ENCODE measurements at places on chromosomes 1 and 21. TPM values are rescaled to one million over a fixed set of nuclear protein-coding genes. Genes with fewer than 3 reads are reported as not detected.

AGL gene
- 12.4 TPM for total RNA-seq

BRDT gene
- total RNA-seq, result not detected

ITGB2 gene
- total RNA-seq, result 43.5 TPM

MACF1 gene
- 296 TPM for total RNA-seq

SPATA17 gene
- 0.84 TPM for total RNA-seq

ALG14 gene
- 1.1 TPM for total RNA-seq

PRR9 gene
- not detected for total RNA-seq

RIMKLA gene
- total RNA-seq, result 2.2 TPM

KCNQ4 gene
- 0.22 TPM for total RNA-seq

RNF186 gene
- total RNA-seq, result not detected

- no peaks in the 10 kb centered on the region for H3K4me1 ChIP-seq
- H3K4me3 ChIP-seq, result no peak overlapping the region
- no peaks in the 10 kb centered on the region for H3K36me3 ChIP-seq
- DNase-seq, result no peak
- no peak overlapping the region for H3K27ac ChIP-seq
Measured at GRCh38 chr1:22953740-22954141, 18.9 kb downstream of the LACTBL1 start.

GRCh38 chr1:199522338-199522737, 505.2 kb upstream of the NR5A2 start:
- DNase-seq, result no peak
- no peaks in the 10 kb centered on the region for H3K27me3 ChIP-seq
- H3K36me3 ChIP-seq, result no peaks in the 10 kb centered on the region
- no peaks in the 10 kb centered on the region for H3K4me1 ChIP-seq
- H3K27ac ChIP-seq, result no peak overlapping the region
- H3K4me3 ChIP-seq, result no peak overlapping the region

DNA sequence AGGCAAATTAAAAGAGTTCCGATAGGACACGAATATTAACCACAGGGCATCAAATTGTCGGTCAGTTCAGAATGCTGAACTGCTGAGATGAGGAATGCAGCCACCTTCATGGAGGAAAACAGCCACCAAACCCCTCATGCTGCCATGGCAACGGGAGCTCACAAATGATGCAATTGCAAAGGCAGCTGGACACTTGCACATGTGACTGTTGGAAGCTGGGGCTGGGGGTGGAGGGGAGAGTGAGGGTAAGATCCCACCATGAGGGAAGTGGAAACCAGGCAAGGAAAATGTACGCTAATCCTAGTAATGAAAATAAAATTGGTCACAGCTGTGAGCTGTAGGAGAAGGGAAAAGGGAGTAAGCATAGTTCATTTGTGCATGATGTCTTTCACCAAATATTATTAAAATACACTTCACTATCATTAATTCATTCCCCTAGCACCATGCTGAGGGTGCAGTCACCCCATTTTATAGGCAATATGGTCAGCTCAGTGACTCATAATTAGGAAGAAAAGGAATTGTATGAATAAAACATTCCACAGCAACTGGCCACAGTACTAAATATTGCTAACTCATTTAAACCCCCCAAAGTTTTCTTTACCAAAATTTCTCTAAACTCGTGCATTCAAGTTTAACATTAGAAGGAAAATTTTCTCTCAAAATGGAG, 15.3 kb downstream of the BECN2 start:
- no peak for DNase-seq
- H3K27me3 ChIP-seq, result no peaks in the 10 kb centered on the region
- H3K4me3 ChIP-seq, result no peak overlapping the region
- no peak overlapping the region for H3K27ac ChIP-seq

GRCh38 chr1:110161849-110162248, 11.6 kb downstream of the SLC6A17 start:
- no peak overlapping the region for H3K4me3 ChIP-seq
- no peak for DNase-seq
- H3K27ac ChIP-seq, result no peak overlapping the region
- H3K4me1 ChIP-seq, result no peaks in the 10 kb centered on the region
- H3K27me3 ChIP-seq, result no peaks in the 10 kb centered on the region
- no peaks in the 10 kb centered on the region for H3K36me3 ChIP-seq

DNA sequence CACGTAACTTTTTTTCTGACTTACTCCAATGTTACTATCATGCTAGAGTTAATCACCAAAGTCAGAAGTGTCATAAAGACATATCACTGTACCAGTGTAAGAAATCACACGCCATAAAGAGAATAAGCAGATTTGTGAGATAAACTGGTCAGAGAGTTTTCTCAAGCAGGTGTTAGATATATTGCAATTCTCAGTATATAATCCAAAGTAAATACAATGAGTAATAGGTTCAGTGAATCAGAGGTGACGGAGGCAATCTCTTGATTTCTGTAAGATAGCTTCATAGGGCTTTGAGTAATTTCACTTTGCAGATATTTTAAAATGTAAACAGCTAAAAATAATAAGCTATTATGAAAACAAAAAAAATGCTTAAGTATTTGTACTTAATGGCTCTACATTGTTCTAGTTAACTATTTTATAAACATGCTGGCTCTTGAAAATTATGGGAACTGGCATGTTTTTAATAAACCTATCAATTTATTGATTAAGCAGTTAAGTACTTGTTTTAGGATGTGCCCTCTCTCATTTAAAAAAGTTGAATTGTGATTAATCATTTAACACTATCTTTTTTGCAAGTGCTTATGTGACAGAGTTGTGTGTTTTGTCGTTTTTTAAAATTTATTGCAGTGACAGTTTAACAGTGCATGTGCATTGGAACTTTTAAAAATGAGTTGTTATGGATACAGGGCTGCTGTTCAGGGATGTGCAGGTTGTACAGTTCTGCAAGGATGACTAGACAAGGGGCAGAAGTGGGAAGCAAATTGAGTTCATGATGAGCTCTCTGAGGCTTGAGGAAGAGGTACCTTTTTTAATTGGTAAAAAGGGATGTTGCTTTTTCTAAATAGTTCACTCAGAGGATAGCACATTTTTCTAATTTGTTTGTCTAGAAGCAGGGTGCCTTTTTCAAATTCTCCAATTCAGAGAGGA, 119.1 kb downstream of the USP25 start:
- DNase-seq, result no peak
- no peaks in the 10 kb centered on the region for H3K27me3 ChIP-seq
- no peak overlapping the region for H3K4me3 ChIP-seq
- H3K27ac ChIP-seq, result no peak overlapping the region

DNA sequence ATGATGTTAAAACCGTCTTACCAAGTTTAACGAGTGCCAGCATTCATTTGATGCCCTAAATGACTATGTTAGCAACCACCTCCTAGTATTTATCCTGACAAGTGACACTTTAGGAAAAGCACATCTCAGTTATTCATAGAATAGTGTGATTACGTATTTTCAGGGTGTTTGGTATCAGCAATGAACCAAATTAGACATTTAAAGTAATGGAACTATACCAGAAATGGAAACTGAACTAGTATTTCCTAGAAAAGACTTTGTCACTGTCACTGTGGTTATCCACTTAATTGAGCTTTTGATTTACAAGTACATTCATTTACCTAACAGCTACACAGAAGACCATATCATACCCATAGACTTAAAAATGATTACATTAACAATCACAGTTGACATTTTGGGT, 3.6 kb upstream of the IL12RB2 start:
- H3K4me1 ChIP-seq, result no peaks in the 10 kb centered on the region
- H3K4me3 ChIP-seq, result no peak overlapping the region
- H3K27ac ChIP-seq, result no peak overlapping the region

GRCh38 chr1:191575746-191576145, 582.5 kb upstream of the RGS18 start:
- H3K4me3 ChIP-seq, result no peak overlapping the region
- H3K4me1 ChIP-seq, result no peaks in the 10 kb centered on the region
- H3K27me3 ChIP-seq, result no peaks in the 10 kb centered on the region

- peaks cover 6% of the 10 kb centered on the region for H3K36me3 ChIP-seq
- no peak for DNase-seq
Measured at GRCh38 chr1:233055879-233056641, 105.6 kb downstream of the NTPCR start.

- H3K27ac ChIP-seq, result no peak overlapping the region
- no peaks in the 10 kb centered on the region for H3K36me3 ChIP-seq
- no peaks in the 10 kb centered on the region for H3K27me3 ChIP-seq
Measured at GRCh38 chr1:185526344-185527307, 207.6 kb upstream of the HMCN1 start.

- H3K36me3 ChIP-seq, result no peaks in the 10 kb centered on the region
- H3K4me3 ChIP-seq, result no peak overlapping the region
- DNase-seq, result no peak
- no peaks in the 10 kb centered on the region for H3K27me3 ChIP-seq
Measured at GRCh38 chr1:11927866-11928592, 1.8 kb upstream of the KIAA2013 start.

DNA sequence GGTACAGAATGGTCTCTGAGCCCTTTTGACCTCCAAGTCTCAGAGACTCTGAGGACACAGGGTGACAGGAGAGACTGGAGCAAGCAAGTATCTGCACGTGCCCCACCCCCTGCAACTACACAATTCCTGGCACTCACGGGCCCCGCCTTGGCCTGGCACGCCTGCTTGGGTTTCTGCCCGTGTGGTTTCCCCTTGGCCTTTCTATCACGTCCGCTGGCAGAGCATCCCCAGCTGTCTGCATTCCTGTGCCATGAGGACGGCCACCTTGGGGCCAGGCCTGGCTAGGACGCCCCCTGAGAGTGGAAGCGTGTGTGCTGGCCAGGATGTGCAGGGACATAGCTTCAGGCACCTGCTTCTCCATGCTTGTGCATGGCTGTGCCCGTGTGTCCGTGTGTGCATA, 14.3 kb upstream of the EDN2 start:
- DNase-seq, result no peak
- peaks cover 32% of the 10 kb centered on the region for H3K4me1 ChIP-seq
- H3K27me3 ChIP-seq, result no peaks in the 10 kb centered on the region
- peak overlapping the region; percentile 65 for H3K27ac ChIP-seq

- H3K27ac ChIP-seq, result no peak overlapping the region
- H3K4me3 ChIP-seq, result no peak overlapping the region
- no peaks in the 10 kb centered on the region for H3K36me3 ChIP-seq
- H3K4me1 ChIP-seq, result no peaks in the 10 kb centered on the region
Measured at GRCh38 chr1:112061056-112061455, 71.6 kb upstream of the KCND3 start.

DNA sequence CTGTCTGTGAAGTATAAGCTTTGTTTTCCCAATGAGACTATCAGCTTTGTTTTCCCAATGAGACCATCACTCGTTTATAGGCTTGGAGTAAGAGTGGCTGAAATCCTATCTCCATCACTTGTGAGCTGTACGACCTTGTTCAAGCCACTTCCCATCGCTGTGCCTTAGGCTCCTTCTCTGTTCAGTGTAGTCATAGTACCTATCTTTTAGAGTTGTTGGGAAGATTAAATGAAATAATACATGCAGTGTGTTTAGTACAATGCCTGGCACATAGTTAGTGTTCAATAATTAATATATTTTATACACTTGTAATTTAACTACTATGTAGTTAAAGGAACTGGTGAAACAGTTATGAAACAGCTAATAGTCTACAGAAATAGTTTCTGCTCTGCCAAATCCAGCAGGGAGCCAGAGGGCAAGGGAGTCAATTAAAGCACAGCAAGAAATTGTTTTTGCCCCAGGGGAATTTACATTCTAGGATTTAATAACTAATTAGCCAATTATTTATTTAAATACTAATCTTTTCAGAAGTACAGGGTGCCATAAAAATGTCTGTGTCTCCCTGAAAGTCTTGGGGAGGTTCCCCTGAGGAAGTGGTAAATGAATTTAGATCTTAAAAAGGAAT, 139.3 kb upstream of the HMCN1 start:
- no peak overlapping the region for H3K4me3 ChIP-seq
- no peaks in the 10 kb centered on the region for H3K36me3 ChIP-seq
- no peaks in the 10 kb centered on the region for H3K4me1 ChIP-seq

DNA sequence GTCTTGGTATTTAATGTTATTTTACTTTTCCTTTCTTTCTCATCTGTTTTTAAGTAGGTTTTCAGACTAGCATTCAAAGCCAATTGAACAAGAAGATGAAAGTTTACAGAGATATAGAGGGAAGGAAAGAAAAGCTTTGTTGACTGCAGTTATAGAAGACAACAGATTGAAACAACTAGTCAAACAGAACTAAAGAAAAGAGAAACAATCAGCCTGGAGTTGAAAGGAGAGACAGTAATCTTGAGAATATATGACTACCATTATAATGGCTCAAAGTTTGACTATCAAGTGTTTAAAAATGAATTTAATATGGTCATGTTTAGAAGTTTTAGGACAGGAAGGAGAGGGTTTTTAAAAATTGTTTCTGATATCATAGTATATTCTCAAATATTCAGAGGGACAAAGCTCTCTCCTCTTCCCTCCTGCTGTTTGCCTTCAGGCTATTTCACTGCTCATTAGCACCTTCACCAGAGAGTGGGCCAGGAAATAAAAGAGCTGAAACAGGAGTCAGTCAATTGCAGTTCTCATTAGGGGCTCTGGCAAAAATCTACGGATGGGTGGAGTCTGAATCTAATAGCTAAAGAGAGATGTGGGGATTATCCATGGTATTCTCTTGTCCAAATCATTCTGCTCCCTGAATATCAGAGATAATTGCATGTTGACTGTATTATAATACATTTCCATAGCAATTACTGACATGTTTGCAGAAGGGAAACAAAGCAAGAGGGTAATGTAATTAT, 577.8 kb downstream of the BRINP3 start:
- no peaks in the 10 kb centered on the region for H3K36me3 ChIP-seq
- DNase-seq, result no peak
- H3K4me1 ChIP-seq, result no peaks in the 10 kb centered on the region
- H3K27me3 ChIP-seq, result no peaks in the 10 kb centered on the region

GRCh38 chr1:215661033-215661432, 93.9 kb downstream of the KCTD3 start:
- H3K4me3 ChIP-seq, result no peak overlapping the region
- no peaks in the 10 kb centered on the region for H3K27me3 ChIP-seq
- no peak for DNase-seq
- no peaks in the 10 kb centered on the region for H3K4me1 ChIP-seq
- no peak overlapping the region for H3K27ac ChIP-seq
- no peaks in the 10 kb centered on the region for H3K36me3 ChIP-seq

DNA sequence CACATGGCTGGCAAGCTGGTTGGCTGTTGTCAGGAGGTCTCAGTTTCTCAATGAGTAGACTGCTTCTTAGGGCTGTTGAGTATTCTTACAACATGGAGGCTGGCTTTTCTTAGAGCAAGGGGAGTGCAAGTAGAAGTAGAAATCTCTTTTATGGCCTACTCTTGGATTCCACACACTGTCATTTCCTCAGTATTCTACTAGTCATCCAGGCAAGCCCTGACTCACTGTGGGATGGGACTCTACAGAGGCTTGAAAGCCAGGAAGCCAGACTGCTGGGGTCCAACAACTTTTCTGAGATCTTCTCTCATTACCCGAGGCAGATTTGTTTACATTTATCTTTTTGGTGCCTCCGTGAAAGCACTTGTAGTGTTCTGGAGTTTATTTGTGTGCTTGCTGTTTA, 196.2 kb upstream of the APP start:
- no peaks in the 10 kb centered on the region for H3K27me3 ChIP-seq
- no peaks in the 10 kb centered on the region for H3K4me1 ChIP-seq
- no peaks in the 10 kb centered on the region for H3K36me3 ChIP-seq
- no peak overlapping the region for H3K27ac ChIP-seq

- H3K27me3 ChIP-seq, result no peaks in the 10 kb centered on the region
- no peak for DNase-seq
- no peak overlapping the region for H3K4me3 ChIP-seq
- no peak overlapping the region for H3K27ac ChIP-seq
- peaks cover 14% of the 10 kb centered on the region for H3K4me1 ChIP-seq
- no peaks in the 10 kb centered on the region for H3K36me3 ChIP-seq
Measured at GRCh38 chr1:203035111-203036000, 9.1 kb downstream of the PPFIA4 start.
